ENCODE measurements at places on chromosomes 16 and 17.

DNA sequence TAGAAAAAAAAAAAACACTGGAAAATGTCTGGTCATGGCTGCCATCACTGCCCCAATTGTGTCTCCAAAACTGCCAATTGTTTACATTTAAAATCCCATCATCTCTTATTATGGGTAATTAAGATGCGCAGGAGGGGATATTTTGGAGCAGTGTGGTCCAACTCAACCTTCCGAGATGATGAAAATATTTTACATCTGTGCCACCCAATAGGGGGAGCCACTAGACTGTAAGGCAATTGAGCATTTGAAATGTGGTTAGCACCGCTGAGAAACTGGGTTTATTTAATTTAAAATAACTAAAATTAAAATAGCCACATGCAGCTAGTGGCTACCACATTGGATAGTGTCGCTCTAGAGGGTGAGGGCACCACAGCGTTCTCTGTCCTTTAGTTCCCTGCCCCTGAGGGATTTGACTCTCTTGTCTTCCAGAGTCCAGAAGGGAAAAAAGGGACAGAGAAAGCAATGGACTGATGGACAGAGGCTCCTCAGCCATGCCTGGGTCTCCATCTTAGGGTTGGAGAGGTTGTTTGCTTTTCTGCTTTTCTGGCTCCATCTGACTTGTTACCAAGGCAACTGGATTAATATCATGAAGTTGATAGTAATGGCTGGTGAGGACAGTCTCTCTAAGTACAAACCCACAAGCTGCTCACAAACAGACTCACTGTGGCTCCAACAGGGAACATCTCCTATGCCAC lies 3.5 kb downstream of the MPO start:
- DNase-seq = no peak

GRCh38 chr17:55962951-55963401 lies 190.3 kb upstream of the ANKFN1 start:
- DNase-seq = no peak

- peak; percentile 59 for DNase-seq
These were observed 789 bp downstream of the CSNK1D start for GRCh38 chr17:82272495-82273326.

DNA sequence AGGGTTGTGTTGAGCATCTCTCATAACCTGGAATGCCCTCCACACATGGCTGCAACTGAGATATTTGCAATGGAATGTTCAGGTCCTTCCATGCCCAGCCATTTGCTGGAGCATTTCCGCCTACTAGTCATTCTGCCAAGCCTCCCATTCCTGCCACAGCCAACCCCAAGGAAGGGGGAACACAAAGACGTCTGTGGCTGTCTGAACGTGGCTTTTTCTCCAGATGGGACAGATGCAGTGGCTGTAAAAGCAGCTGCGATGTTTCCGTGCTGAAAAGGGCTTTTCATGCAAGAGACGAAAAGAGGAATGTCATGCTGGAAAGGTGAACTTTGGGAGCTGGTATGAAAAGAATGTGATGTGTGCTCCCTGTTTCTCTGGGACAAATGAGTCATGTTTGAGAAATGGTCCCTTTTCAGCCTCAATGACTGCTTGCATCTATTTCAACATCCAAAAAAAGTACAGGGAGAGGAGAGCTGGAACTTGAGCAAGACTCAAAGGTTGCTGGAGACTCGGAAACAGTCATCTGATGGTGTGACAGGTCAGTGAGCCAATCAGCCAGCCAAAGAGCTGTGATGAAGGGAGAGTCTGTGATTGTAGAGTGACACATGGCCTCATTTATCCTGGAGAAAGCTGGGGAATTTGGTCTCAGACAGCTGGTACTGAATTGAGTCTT lies 208.9 kb downstream of the SHISA9 start:
- no peak for DNase-seq

GRCh38 chr17:33220036-33220435 lies 73.1 kb downstream of the ASIC2 start:
- DNase-seq = no peak

DNA sequence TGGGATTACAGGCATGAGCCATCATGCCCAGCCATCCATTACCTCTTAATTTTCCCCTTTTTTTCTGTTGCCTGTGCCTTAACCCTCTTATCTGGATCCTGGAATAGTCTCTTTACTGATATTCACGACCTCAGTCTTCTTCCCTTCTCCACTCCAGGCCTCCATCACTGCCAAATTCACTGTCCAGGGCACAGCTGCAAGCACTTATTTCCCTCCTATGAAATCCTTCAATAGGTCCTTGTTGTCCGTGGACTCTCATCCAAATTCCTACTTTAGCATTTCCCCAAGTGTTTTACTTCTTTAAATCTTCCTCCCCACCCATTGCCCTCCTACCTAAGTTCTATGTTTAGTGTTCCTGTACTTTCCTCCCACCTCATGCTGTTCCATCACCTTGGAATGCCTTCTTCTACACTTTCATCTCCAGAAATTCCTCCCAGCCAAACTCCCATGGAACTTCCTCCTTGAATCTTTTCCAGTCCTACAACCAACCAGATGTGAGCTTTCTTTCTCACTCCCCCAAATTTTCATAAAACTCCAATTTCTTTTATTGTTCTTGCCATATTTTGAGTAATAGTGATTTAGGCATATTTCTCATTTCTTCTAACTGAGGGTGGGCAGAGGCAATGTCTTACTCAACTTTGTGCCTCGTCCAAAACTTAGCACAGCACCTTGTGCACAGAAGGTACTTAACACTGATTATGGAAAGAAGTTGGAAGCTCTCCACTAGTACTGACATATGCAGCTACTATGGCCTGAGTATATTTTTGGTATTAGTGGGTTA lies 35.3 kb downstream of the FAM20A start:
- no peak for DNase-seq

All from CD4-positive, alpha-beta T cell treated with Interferon alpha-2 for 1 hour (primary cell).